ENCODE measurements at places on chromosomes 6 and 20.

- no peak for DNase-seq
Observed at GRCh38 chr6:159821122-159821521, 21.0 kb downstream of the PNLDC1 start.

- no peak for DNase-seq
Observed at GRCh38 chr6:45631396-45631795, 253.7 kb upstream of the SUPT3H start.

GRCh38 chr6:157479464-157480303 lies 98.7 kb downstream of the ZDHHC14 start:
- DNase-seq = no peak

DNA sequence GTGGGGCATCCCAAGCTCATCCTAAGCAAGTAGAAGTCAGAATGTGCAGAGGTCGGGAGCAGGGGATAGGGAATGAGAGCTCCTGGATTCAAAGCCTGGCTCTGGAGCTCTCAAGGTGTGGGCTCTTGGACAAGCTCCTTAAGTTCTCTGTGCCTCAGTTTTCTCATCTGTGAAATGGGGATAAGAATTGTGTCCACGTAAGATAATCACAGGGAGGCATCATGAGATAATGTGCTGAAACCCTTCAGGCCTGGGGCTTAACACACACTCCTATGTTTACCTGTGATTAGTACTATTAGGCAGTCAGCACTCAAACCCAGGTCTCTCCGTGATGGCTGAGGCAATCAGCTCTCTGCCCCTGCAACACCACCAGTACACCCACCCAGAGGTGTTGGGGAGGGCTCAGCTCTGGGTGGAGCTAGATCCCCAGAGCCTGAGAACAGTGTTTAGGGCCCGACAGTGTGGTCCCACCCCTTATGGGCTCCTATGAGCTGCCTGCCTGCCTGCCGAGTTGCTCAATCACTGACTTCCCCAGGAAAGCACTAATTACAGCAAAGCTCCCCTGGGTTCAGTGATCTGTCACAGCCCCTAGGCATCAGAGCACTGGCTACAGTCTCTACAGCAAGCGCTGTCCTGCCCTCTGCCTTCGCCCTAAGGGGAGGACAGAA lies 6.3 kb upstream of the SIRPA start:
- DNase-seq = no peak

GRCh38 chr20:13844296-13844695 lies 59.5 kb downstream of the NDUFAF5 start:
- no peak for DNase-seq

- no peak for DNase-seq
Observed at GRCh38 chr6:81690073-81690472, 62.4 kb downstream of the TENT5A start.

GRCh38 chr6:109105681-109106080 lies 10.4 kb downstream of the CEP57L1 start:
- DNase-seq = no peak

DNA sequence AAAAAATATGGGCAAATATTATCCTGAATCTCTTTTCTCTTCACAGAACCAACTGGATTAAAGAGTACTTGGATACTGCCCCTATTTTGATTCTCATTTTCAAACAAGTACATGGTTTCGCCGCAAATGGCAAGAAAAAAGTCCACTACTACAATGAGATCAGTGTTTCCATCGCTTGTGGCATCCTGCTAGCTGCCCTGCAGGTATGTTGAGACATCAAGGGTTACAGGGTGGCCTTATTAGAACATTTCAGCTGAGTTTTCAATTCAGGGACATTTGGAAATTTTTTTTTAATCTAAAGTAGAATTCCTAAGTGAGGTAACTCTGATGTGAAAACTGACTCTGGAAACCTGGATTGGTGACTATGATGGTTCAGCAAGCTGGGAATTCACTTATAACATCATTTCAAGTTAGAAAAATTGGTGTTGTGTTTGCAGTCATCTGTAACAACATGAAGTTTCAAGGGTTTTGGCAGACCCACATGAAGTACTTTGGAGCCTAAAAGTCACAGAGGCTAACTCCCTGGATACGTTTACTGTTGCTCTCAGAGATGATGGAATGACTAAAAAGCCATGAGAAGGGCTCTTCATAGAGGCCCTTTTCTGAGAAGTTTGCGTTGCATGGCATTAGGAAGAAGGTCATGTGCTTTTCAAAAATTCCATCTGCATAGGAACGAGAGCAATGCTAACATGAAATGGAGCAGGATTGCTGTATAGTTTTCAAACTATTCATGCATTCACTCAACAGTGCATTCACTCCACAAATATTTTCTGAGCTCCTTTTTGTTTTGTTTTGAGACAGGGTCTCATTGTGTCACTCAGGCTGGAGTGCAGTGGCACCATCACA lies 25.5 kb downstream of the IYD start:
- DNase-seq = no peak

DNA sequence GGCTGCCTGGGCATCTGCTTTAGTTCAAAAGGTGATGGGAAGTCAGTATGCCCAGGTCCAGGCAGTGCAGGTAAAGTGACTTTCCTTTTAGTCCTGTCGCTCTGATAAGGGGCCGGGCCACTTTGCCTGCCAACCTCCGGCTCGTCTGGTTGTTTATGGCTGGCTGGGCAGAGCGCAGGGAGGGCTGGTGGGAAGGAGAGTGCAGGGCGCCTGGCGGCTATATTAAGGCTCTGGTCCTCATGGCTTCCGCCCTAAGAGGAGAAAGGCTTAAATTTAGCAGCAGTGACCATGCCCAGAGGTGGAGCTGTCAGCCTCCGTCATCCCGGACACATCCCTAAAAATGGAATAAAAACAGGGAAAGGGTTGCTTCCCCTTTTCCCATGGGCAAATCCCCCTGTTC lies 14.6 kb downstream of the GATA5 start:
- no peak for DNase-seq

DNA sequence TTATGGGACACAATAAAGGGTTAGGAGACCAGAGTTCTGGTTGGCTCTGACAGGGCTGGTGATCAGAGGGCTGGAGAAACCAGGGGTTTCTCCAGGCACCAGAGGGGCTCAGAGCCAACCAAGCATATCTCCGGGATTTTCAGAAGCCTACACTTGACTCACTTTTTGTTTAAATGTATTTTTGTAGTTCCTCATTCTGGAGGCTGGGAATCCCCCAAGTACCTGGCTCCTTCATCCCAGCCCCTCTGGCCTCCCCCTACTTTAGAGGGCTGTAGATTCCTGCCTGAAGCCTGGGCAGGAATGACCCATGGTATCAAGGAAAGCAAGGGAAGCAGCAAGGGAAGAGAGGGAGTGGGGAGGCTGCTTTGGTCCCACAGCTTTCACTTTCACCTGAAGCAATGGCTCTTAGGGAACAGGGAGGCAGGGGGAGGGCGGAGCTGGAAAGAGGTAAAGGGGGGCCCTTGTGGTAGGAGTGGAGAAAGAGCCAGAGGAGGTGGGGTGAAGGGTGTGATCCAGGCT lies 973 bp downstream of the CD40 start:
- DNase-seq = no peak

DNA sequence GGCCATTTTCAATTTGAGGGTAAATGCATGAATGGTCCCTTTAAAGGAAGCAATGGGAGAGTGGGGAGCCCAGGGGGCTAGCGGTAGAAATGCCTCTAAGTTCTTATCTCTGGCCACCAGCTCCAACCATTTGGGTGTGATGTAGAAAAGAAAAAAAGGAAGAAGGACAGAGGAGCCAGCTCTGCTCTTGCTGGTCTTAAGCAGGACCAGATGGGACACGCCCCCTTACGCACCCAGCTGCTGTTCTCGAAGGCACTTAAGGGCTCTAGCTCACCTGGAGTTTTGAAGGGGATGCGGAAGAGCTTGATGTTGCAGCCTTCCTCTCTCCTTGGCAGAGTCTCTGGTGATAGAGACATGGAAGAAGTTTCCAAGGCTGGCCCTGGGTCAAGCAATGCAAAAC lies 59.5 kb upstream of the RNF144B start:
- DNase-seq = no peak

- no peak for DNase-seq
Observed at GRCh38 chr6:168513766-168514165, 72.8 kb downstream of the SMOC2 start.

DNA sequence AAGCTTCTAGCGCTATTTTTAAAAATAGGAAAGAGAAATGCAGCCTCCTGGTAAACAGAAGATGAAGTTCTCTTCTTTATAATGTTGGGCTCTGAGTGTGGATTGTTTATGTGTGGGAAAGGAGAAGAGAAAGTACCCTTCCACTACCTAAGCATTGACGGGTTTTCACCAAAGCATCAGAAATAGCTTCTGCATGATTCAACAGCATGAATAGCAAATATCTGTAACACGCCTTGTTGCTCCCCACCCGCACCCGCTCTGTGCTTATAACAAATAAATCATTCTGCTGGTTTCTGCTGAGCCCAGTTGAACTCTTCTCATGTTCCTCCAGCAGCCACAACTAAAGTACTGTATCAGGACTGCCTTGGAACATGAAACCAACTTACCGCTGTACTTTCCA lies 20.7 kb downstream of the TXLNB start:
- DNase-seq = no peak

GRCh38 chr6:125013938-125014660 lies 51.9 kb downstream of the RNF217 start:
- no peak for DNase-seq

GRCh38 chr20:44480097-44480496 lies 4.4 kb downstream of the TTPAL start:
- DNase-seq = no peak

GRCh38 chr6:45438849-45439406 lies 61.2 kb upstream of the SUPT3H start:
- no peak for DNase-seq

GRCh38 chr20:34024723-34025351 lies 31.1 kb downstream of the RALY start:
- DNase-seq = no peak

DNA sequence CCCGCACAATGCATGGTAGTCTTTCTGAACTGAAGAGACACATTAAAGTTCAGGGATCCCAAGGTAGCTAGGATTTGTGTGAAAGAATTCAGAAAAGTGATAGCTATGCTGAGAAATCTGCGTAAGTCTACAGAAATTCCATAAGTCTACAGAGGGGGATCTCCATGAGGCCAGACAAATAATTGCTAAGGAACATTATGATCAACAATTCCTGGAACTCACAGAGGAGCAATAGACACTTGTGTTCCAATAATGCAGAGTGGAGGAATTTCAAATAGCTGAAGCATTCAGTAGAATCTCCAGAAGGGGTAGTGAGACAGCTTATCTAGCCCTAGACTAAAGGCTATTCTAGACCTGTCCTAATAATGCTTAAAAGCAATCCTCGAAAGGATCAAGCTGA lies 315.7 kb upstream of the ECI2 start:
- no peak for DNase-seq

DNA sequence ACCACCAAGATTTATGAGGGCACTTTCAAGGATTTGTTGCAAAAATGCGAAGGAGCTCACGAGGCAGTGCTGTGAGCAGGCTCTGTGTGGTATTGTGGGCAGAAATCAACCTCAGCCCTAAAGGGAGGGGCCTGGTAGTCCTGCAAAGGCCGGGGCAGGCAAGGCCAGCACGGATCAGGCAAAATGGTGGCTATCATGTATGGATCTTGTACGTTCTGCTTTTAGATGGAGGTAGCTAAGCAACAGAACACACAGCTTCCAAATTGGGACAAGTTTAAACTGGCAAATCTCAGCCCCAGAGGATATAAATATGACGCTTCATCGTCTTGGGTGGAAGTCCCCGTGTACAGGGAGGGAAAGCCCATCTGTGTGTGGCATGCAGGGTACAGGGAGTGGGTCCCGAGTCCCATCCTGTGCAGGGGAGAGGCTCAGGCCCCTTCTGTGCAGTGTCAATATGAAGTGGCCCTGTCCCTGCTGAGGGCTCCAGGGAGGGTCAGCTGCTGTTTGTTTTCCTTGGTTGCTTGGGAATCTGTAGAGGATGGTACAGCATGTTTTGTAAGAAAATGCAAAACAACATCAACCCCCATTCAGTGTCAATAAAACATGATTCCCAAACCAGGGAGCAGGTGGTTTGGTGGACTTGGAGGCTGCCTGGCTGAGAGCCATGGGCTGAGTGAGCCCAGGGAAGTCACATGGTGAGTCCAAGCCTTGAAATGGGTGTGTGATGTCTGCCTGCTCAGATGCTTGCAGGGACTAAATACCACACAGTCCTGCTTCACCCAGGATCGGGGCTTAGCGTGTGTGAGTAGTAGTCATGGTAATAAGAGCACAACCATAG lies 113.0 kb downstream of the SYCP2 start:
- no peak for DNase-seq

- no peak for DNase-seq
Observed at GRCh38 chr20:24806705-24807676, 142.1 kb upstream of the CST7 start.

GRCh38 chr6:88705601-88706000 lies 257.8 kb downstream of the RNGTT start:
- no peak for DNase-seq

GRCh38 chr6:37835923-37836322 lies 16.4 kb downstream of the ZFAND3 start:
- no peak for DNase-seq

DNA sequence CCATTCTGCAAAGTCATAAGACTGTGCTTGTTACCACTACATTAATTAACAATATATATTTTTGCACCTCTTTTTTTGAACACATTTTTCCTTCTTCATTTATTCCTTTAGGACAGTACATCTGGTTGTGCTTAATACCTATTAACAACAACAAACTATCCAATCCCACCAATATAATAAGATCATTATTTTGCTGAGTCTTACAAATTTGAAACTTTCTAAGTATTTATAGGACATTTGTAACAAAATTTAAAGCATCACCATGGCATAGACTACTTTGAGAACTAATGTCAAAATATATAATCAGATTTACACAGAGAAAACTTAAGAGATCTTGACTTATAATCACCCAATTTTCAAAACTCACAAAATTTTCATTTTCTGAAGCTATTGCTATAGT lies 47.9 kb downstream of the FILIP1 start:
- DNase-seq = no peak

DNA sequence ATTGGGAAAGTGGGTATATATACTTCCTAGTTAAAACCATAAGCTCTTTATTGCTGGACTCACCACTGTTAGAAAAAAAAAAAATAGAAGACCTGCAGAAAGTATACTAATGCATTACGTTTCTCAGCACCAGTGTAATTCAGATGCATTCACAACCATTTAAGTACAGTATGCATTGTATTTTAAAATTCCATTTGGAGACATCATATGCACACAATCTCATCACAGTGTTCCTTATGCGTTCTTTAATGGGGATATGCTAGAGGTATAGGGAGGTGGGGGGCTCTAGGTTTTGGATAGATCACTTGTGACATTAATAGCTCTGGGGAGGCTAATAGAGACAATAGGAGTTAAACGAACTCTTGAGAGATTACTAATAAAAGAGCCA lies 9.4 kb downstream of the TFAP2A start:
- DNase-seq = no peak

- no peak for DNase-seq
Observed at GRCh38 chr6:100258752-100259151, 206.0 kb downstream of the SIM1 start.

GRCh38 chr6:144349690-144350527 lies 64.8 kb downstream of the UTRN start:
- DNase-seq = no peak

GRCh38 chr6:81895511-81896185 lies 143.2 kb upstream of the TENT5A start:
- DNase-seq = no peak

- no peak for DNase-seq
Observed at GRCh38 chr6:40472353-40472752, 114.8 kb downstream of the LRFN2 start.

Measured in stimulated activated CD8-positive, alpha-beta memory T cell treated with anti-CD3 and anti-CD28 coated beads, Interleukin-4, amount 100 ng/mL, for 1 hour (primary cell).